ENCODE measurements at places on chromosomes 5 and 9.

DNA sequence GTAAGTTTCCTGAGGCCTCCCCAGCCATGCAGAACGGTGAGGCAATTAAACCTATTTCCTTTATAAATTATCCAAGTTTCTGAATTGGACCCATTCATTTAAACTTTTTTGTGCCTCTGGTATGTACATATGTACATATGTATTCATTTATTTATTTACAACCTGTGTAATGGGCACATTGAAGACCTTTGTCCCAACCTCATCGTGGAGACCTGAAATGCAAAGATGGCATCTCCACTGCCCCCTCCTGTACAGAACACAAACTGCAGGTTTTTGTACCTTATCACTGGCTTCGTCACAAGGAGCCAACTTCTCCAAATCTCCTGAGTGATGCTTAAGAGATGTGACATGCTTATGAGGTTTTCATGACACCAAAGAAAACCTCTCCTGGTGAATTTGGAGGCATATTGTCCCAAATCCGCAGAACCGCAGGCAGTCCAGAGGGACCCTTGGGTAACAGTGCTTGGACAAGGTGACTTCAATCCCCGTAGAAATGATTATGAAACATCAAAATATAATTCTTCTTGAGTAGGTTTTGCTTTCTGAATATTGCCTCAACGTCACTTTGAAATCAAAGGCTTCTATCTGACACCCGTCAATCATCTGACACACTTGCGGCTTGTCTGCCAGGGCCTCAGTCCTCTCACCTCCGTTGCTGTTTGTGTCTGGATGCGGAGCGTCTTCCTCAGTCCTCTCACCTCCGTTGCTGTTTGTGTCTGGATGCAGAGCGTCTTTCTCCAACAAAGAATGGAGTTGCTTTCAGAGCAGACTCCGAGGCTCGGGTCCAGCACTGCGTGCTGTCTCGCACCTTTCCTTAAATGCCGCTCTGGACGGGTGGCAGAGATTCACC lies 135.0 kb upstream of the IRX4 start:
- DNase-seq, result no peak

- DNase-seq, result no peak
These were observed 263.7 kb upstream of the DAPK1 start for GRCh38 chr9:87233899-87234455.

GRCh38 chr9:21660976-21661375 lies 141.5 kb upstream of the MTAP start:
- no peak for DNase-seq

- DNase-seq, result no peak
These were observed 55.0 kb downstream of the TNPO1 start for GRCh38 chr5:72871366-72872024.

DNA sequence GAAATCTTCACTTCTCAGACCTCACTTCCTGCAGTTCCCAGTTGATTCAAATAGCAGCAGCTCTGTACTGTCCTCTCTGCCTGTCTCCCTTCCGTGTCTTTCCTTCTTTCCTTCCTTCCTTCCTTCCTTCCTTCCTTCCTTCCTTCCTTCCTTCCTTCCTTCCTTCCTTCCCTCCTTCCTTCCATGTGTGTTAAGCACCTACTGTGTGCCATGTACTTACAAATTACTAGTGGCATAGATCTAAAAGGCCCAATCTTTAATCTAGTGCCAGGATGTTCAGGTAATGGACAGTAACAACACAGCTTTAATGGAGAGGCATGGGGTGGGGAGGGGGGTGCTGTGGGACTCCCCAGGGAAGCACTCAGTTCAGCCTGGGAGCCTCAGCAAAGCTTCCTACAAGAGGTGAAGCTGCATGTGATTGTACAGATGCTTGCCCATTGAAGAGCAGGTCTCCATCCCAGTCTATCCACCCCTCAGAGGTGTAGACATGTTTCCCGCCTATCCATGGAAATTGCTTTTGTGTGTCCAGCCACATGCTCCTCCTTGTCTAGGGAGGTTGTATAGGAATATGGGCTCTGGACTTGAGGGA lies 106.0 kb downstream of the RGS3 start:
- no peak for DNase-seq

GRCh38 chr9:68852941-68853340 lies 147.9 kb downstream of the PIP5K1B start:
- no peak for DNase-seq

- DNase-seq, result no peak
These were observed 2.8 kb upstream of the NFIB start for GRCh38 chr9:14316602-14317300.

- no peak for DNase-seq
These were observed 405.8 kb upstream of the TLE4 start for GRCh38 chr9:79166005-79166404.

- no peak for DNase-seq
These were observed 1414.9 kb upstream of the NUDT12 start for GRCh38 chr5:104977529-104977928.

- no peak for DNase-seq
These were observed 179.4 kb upstream of the NR3C1 start for GRCh38 chr5:143582869-143583268.

GRCh38 chr9:131323629-131324028 lies 34.1 kb downstream of the PLPP7 start:
- no peak for DNase-seq

GRCh38 chr5:153985498-153985897 lies 53.2 kb downstream of the FAM114A2 start:
- DNase-seq, result no peak

GRCh38 chr5:14397717-14398116 lies 183.9 kb upstream of the OTULINL start:
- no peak for DNase-seq

DNA sequence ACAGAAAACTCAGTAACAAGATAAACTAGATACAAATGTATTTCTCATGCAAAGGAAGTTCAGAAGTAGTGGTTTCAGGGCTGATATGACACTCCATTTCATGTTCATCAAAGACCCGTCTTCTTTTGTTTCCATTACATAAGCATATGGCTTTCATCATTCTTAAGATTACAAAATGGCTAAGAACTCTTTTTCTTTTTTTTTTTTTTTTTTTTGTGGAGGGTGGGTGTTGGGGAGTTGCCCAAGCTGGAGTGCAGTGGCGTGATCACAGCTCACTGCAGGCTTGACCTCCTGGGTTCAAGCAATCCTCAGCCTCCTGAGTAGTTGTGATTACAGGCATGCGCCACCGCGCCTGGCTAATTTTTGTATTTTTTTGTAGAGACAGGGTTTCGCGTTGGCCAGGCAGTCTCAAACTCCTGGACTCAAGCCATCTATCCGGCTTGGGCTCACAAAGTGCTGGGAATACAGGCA lies 22.0 kb upstream of the PTBP3 start:
- DNase-seq, result no peak

DNA sequence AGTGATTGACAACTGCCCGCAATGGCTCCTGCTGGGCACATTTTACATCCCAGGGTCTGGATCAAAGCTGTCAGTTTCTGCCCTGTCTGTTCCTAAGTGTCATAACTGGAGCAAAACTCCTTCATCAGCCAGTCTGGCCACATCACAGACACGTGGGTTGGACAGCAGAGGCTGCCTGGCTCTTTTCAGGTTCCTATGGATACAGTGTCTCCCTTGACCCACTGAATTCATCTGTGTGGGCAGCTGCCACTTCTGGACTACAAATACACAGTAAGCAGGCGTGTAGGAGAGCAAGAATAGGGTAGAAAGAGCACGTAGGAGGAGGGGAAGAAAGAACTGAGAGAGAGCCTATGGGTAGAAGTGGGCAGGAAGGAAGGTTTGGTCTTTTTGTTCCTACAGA lies 238.0 kb downstream of the ENC1 start:
- DNase-seq, result no peak

- peak; percentile 57 for DNase-seq
These were observed 7.0 kb upstream of the GADD45G start for GRCh38 chr9:89597711-89598362.

DNA sequence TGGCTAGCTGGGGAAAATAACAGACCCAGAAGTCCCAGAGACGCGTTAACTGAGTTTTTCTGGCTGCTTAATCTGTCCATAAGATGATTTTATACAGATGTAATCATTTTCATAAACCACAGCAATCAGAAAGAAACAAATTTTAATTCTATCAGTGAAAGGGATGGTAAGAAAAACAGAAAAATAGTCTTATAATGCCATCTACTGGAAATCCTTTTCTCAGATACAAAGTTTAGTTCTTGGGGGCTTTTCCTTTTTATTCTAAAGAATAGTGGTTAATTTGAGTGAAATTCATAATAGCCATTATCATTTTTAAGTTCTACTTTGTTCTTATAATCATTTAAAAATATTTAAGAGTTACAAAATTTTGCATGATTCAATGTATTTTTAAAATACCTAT lies 44.4 kb downstream of the DROSHA start:
- no peak for DNase-seq

DNA sequence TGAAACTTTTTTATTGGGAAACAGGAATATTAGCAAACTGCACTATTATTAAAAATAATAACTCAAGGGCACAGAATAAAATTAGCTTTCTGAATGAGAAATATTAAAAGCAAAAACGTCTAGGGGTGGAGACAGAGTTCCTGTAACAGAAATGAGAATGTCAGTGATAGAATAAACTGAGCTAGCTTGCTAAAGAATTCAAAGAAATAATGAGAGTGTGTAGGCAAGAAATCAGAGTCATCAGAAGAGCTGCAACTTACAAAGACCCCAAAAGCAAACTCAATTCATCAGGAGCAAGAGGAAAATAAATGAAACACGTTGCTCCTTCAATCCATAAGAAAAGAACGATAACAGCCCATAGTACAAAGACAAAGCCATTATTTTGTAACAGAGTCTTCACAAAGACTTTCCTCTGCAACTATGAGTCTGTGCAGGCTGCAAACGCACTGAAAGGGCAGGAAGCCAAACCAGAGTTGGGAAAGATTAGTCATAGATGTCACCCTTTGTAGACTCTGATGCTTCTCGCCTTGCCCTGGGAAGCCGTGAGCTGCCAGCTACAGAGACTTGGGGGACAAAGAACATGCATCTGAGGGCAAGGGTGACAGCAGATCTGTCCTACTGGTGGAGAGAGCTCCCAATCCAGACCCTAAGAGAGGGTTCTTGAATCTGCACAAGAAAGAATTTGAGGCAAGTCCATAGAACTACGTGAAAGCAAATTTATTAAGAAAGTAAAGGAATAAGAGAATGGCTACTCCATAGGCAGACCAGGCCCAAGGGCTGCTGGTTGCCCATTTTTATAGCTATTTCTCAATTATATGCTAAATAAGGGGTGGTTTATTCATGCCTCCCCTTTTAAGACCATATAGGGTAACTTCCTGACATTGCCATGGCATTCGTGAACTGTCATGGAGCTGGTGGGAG lies 40.8 kb downstream of the SHC3 start:
- peak; percentile 62 for DNase-seq

DNA sequence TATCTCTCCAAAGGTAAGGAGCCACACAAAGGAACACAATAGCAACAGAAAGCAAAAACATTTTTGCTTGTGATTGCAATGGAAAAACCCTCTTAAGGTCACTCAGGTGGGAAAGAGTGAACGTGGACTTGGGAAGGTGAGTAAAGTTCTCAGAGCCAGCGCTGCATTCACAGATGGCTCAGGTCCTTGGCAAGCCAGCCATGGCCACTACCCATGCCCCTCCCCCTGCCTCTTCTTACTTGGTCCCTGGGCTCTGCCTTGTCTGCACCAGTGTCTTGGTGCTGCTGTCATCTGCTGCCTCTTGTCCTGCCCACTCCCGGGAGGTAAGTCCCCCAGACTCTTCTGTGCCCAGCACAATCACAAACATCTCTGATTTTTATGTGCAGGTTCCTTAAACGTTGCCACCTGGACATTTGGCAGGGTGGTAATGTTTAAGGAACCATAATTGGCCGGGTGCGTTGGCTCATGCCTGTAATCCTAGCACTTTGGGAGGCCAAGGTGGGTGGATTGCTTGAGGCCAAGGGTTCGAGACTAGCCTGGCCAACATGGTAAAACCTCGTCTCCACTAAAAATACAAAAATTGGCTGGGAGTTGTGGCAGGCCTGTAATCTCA lies 74.6 kb downstream of the FEM1C start:
- no peak for DNase-seq

DNA sequence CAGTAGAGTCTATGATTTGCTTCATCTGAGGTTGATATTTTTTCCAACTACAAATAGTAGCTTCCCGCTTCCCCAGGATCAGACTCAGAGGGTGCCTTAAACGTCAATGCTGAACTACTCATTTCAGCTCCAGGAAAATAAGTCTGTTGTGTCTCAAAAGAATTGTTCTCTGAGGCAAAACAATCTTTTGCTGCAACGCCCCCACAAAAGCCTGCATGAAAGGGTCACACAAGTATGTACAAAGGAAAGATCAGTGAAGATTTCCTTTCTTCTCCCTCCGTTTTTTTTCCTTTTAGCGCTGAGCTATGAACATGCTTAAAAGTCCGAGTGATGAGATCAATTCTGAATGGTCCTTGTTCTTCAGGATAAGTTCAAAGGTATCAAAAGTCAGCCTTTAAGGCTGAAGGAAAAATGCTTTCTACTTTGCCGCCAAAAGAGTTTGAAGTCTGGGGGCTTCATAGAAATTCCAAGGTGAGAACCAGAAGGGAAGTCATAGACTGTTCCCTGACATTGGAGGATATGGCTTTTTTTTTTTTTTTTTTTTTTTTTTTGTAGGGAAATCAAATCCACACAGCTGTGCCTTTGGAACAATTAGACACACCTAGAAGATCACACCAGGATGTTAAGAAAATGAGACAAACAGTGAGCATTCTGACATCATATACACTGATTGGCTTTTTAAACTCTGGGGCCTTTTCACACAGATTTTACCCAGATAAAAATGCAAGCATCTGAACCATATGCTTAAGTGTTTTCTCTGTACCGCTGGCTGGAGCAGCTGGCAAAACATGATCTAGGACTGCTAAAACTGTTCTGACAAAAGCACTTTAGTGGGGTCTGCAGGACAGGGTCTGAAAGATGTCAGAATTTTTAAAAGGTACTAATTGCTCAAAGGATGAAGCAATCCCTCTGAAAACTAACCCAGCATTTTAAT lies 329.3 kb downstream of the ENC1 start:
- no peak for DNase-seq

GRCh38 chr5:39905356-39905755 lies 480.6 kb upstream of the DAB2 start:
- DNase-seq, result no peak

- DNase-seq, result peak; percentile 50
These were observed 41.7 kb downstream of the ACTL7B start for GRCh38 chr9:108813951-108814601.

DNA sequence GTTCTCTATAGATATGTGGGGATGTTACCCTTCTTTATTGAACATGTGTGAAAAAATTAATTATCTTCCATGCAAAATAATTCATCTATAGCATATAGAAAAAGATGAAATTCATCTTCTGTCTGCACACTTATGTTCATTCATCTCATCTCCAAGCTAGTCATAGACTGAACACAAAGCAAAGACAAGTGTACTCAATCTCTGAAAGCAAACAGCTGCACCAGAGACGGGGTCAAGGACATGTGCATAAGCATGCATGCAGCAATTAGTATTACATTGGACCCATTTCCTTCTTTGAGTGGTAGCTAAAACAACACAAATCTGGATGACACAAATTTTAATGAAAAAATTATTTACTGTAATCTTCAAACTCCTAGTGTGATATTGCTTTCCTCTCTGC lies 547.0 kb upstream of the COX7C start:
- no peak for DNase-seq

- no peak for DNase-seq
These were observed 562.8 kb downstream of the PTPRD start for GRCh38 chr9:10050016-10050415.
